ENCODE measurements at places on chromosomes 16 and 17.

DNA sequence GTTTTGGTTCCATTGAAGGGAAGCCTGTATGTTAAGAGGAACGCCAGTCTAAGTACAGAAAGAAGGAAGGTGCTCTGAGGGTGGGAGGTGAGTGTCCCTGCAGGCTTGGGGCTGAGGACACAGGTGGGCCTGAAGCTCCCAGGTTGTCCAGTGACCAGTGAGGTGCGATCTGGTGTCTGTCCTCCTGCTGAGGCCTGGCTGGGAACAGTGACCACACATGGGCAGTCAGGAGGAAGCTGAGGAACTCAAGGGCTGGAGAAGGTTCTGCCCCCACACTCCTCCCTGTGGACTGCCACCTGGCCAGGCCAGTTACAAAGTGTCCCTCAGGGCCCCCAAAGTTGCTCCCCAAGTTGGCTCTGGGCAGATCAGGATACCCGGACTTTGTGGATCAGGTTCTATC lies 102.1 kb downstream of the N4BP1 start:
- DNase-seq = no peak

DNA sequence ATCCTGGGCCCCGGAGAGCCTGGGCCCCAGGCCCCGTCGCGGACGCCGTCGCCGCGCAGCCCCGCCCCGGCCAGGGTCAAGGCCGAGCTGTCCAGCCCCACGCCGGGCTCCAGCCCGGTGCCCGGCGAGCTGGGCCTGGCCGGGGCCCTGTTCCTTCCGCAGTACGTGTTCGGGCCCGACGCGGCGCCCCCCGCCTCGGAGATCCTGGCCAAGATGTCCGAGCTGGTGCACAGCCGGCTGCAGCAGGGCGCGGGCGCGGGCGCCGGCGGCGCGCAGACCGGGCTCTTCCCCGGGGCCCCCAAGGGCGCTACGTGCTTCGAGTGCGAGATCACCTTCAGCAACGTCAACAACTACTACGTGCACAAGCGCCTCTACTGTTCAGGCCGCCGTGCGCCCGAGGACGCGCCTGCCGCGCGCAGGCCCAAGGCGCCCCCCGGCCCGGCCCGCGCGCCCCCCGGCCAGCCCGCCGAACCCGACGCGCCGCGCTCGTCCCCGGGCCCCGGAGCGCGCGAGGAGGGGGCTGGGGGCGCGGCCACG lies 36.8 kb upstream of the ZC3H18 start:
- DNase-seq = no peak

- no peak for DNase-seq
These were observed 4.0 kb upstream of the FASN start for GRCh38 chr17:82101767-82102679.

DNA sequence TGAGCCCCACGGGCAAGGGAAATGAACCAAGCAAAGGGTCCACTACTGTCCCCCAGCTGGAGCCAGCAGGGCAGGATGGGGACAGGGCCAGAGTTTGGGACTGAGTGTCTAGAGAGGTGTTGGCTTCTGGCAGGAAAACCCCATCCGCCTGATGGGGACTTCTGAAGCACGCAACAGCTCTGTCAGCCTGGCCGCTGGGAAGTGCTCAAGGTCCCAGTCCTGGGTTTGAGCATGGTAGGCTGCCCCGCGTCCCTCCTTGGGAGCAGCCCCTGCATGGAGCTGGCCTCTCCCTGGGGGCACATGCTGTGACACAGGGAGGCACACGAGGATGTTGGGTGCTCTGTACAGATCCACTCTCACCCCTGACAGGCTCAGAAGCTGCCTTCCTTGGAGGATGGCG lies 14.6 kb downstream of the ACE start:
- no peak for DNase-seq

- DNase-seq = no peak
These were observed 19.1 kb downstream of the NGFR start for GRCh38 chr17:49514071-49514721.

GRCh38 chr17:74742153-74742515 lies 5.1 kb downstream of the RAB37 start:
- DNase-seq = no peak

- no peak for DNase-seq
These were observed 37.9 kb upstream of the SLC38A10 start for GRCh38 chr17:81332914-81333528.

DNA sequence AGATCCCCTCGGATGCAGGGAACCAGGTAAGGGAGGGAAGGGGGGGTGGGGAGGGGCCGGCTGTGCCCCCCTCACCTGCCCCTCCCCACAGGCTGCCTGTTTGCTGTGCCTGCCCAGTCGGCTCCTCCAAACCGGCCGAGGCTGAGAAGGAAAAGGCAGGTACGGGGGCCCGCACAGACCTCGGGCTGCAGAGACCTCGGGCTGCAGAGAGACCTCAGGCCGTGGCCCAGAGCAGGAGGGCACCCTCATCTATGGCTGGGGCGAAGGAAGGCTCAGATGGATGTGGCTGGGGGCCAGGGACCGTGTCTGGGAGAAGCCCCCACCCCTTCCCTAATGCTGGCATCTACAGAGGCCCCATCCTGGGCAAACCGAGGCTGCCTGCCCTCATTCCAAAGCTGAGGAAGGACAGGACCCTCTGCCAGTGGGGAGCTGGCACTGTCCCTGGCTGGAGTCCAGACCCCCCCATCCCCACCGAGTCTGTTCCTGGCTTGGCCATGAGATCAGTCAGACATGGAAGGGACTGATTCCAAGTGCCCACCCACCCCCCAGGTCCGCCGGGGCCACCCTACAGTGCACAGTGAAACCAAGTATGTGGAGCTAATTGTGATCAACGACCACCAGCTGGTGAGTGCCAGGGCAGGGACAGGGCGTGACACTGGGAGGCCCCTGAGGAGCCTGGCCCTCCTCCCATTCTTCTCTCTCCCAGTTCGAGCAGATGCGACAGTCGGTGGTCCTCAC lies 13.7 kb downstream of the ADAM11 start:
- no peak for DNase-seq

- no peak for DNase-seq
These were observed 10.3 kb downstream of the MLLT6 start for GRCh38 chr17:38715216-38715943.

GRCh38 chr17:63633742-63634141 lies 11.5 kb downstream of the MAP3K3 start:
- DNase-seq = no peak

GRCh38 chr17:80861892-80862291 lies 129.7 kb upstream of the CHMP6 start:
- no peak for DNase-seq

DNA sequence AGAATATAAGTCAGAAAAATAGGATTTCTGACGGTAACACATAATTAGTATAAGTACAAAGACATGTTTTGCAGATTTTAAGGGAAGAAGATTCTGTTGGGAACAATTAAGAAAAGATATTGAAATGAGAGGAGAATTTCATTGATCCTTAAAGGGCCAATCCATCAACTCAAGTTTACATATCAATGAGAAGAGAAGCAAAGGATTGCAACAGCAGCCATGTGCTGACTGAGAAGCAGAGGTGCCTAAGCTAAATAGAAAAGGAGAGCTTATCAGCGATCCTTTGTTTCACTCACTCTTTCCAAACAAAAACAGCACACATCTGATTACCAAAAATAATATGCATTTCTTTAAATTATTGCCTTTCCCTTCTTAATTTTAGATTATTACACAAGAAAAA lies 94.6 kb downstream of the ITFG1 start:
- DNase-seq = no peak

DNA sequence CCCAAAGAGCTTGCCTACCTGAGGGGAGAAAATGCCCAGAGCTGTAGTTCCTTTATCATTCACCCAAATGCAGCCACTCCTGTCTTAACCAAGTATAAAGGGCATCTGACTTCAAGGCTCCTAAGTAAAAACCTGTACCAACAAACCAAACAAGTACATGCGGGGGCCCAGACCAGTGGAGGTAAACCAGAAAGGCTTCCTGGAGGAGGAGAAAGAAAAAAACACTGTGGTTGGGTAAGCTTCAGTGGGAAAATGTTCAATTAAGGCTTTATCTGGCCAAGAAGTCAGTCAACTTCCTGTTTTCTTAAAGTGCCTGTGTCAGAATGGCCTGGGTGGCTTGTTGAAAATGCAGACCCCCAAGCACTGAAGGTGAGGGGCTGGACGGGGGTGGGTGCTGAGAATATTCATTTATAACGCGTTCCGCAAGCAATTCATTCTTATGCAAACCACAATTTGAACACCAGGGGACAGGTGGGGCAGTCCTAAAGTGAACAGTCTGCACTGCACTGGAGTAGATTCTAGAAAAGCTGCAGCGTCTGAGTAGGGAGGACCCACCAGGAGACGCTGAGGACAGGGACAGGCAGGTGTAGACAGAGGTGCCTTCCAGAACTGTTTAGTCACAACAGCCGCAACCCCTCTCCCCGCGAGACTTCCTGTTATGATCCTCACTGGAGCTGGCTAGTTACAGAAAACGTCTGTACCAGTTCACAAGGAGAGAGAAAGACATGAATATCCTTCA lies 467.1 kb downstream of the SOX9 start:
- DNase-seq = peak; percentile 25

DNA sequence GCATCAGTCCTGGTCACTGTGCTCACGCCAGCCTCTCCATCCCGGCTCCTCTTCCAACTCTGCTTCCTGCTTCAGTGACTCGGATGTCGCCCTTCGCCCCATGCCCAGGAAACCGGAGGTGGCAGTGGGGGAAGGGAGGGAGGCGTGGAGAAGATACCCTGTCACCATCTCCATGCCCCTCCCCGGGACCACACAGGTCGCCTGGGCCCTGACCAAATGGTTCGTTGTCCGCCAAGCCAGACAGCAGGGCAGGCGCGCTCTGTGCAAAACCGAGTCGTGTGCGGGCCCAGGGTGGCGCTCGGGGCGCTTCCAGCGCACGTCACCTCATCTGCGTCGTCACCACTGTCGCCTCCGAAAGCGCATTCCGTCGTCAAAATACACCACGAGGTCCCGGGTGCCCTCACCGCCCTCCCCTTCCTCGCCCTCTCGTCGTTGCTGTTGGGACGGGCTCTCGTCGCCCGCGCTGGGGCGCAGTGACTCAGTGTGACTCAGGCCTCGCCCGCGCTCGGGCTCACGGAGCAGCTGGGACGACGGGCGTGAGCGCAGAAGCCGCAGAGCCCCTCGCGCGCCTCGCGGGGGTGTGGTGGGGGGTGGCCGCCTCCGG lies 39.2 kb downstream of the ZNF778 start:
- DNase-seq = no peak

GRCh38 chr16:75471723-75472633 lies 7.5 kb upstream of the TMEM170A start:
- peak; percentile 18 for DNase-seq

- DNase-seq = no peak
These were observed 15.4 kb downstream of the DNAAF8 start for GRCh38 chr16:4749700-4750257.

DNA sequence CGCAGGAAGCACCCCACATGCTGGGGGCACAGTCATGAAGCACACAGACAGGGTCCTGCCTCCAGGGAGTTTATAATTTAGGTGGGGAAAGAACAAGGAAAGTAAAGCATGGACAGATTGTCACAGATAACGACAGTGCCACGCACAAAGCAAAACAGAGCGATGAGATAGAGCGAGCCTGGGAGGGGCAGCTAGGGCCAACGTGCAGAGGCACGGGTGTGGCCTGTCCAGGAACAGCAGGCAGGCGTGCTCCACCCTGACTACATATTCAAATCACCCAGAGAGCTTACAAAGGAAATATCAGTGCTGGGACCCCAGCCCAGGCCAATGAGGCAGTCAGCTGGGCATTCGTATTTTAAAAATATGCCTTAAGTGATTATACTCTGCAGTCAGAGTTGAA lies 16.8 kb downstream of the LGALS9 start:
- no peak for DNase-seq

- DNase-seq = no peak
These were observed 72.9 kb downstream of the HS3ST3B1 start for GRCh38 chr17:14373614-14374259.

DNA sequence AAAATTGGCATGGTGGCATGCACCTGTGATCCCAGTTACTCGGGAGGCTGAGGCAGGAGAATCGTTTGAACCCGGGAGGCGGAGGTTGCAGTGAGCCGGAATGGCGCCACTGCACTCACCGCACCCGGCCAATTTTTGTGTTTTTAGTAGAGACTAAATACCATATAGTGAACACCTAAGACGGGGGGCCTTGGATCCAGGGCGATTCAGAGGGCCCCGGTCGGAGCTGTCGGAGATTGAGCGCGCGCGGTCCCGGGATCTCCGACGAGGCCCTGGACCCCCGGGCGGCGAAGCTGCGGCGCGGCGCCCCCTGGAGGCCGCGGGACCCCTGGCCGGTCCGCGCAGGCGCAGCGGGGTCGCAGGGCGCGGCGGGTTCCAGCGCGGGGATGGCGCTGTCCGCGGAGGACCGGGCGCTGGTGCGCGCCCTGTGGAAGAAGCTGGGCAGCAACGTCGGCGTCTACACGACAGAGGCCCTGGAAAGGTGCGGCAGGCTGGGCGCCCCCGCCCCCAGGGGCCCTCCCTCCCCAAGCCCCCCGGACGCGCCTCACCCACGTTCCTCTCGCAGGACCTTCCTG lies at the start of gene HBQ1:
TSS of gene HBQ1 (plus strand) at position 359 of the 575 bp plus-strand sequence. CDS start at position 387, 28 bp downstream.
- DNase-seq = no peak

DNA sequence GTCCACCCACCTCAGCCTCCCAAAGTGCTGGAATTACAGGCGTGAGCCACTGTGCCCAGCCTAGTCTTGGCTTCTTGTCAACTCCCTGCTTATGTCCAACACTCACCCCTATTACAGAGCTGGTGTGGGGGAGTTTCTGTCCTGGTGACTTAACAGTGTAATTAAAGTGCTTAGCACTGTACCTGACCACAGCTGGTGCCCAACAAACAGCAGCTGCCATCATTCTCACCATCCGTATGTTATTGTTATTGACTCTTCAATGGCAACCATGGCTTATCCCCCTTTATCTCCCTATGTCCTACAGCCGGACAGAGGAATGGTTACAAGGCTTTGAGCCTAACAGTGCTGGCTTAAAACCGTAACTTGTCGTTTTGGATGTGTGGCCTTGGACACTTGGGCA lies 17.0 kb upstream of the BRCA1 start:
- DNase-seq = no peak

GRCh38 chr17:17590141-17590751 lies 1.3 kb downstream of the PEMT start:
- DNase-seq = no peak

DNA sequence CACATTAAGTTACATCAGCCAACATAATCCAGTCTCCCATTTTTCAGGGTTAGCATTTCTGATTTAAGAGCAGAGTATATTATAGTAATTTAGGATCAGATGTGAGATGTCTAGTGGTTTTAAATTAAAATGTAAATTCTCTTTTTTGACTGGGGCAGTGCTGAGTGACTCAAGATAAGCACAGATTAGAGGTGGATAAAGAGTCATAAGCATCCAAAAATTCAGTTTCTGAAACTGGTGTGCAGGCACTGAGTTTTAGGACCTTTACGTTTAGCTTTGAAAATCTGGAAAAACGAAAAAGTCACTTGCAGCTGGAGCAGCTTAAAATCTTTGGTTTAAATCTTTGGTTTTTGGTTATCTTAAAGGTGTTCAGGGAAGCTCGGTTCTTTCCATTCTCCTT lies 190.7 kb downstream of the FTO start:
- DNase-seq = no peak

GRCh38 chr17:19401321-19402010 lies 9.6 kb upstream of the RNF112 start:
- DNase-seq = no peak

DNA sequence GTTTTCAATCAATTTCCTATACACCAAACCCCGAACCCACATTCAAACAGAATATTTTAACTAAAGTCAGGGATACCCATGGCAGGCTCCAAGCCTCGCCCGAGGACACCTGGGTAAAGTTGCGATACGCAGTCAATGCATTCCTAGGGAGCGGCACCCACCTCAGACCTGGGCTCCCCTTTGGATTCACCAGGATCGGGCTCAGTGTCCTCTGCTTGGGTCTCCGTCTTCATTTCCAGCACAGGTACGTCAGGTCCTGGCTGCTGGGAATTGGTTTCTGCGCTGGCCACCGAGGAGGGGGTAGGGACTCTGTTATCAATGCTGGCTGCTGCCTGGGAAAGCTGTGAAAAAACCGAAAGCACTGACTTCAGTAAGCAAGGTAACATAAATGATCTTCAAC lies 51.7 kb upstream of the TRAP1 start:
- DNase-seq = no peak
